ENCODE measurements at places on chromosomes 2 and 18.

DNA sequence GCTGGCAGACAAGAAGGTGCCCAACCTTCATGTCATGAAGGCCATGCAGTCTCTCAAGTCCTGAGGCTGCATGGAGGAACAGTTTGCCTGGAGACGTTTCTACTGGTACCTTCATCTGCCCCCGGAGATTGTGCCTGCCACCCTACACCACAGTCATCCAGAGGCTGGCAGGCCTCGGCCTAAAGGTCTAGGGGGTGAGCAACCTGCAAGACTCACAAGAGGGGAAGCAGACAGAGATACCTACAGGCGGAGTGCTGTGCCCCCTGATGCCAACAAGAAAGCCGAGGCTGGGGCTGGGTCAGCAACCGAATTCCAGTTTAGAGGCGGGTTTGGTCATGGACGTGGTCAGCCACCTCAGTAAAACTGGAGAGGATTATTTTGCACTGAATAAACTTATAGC is 12.0 kb upstream of the SERTAD2 start:
- DNase-seq: no peak

DNA sequence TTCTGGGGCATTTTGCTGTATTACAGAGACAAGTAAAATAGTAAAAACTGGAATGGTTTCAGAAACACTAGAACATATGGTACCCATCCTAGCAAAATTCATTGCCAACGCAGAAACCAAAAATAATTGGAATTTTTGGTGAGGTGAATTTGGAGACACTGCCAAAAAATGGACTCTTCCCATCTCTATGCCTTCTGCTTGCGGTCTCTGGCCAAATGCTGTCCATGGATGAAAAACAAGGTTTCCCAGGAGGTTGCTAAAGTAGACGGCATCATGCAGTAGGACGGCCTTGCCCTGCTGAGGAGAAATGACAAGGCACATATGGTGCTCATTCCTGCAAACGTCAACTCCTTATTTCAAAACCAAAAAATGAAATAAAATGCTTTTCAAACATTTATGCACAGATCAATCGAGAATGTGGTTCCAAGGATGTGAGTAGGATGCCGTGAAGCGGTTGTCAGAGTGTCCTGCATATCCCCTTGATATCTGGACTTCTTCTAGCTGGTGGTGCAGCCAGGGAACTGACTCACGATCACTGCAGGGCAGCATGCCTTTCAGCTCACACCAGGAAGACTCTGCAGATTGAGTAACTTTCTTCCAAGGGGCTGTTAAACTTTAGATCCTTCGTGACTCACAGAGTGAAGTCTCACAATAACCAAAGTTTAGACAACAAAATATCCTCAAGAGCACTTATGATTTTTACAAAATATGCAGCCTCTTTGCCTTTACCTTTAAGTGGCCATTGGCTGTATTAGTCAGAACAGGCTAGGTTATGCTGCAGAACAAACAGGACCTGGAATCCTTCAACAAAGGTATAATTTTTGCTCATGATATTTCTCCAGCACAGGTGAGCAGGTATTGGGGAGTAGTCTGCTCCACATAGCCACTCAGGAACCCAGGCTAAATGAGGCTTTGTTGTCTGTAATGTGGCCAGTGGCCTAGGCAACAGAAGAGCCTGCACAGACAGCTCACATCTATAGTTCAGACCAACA is 149.4 kb upstream of the NDUFV2 start:
- no peak for DNase-seq

DNA sequence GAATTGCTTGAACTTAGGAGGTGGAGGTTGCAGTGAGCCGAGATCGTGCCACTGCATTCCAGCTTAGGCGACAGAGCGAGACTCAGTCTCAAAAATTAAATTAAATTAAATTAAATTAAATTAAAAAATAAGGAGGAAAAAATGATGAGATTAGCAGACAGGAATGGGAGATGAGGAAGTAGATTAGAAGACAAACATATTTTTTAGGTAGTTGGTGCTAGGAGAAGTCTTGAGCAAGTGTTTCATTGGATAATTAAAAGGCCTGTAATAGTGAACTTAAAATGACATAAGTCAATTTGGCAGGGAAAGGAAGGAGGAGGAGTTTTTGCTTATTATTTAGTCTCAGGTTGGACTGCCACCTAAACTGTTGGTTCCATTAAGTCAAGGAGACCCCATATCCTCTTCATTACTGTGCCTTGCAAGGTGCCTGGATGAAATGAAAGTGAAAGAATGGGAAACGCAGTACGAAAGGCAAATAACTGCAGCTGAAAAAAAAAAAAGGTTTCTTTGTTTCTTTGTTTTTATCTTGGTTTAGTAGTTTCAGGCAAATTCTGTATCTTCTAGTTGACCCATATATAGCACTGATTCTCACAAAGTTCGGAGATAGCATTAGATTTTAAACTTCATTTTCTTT is 162.0 kb downstream of the SLC8A1 start:
- no peak for DNase-seq

- no peak for DNase-seq
Observed at GRCh38 chr2:102606353-102606752, 13.0 kb upstream of the SLC9A2 start.

DNA sequence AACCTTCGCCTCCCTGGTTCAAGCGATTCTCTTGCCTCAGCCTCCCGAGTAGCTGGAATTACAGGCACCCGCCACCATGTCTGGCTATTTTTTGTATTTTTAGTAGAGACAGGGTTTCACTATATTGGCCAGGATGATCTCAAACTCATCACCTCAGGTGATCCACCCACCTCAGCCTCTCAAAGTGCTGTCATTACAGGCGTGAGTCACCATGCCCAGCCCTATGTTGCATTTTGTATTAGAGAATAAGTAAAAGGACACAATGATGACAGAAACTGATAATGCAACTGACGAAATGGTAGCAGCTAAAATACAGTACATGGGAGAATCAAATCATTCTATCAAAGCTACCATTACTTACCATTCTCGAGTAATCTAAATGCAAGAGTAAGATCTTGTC is 276.7 kb downstream of the DSEL start:
- DNase-seq: no peak

DNA sequence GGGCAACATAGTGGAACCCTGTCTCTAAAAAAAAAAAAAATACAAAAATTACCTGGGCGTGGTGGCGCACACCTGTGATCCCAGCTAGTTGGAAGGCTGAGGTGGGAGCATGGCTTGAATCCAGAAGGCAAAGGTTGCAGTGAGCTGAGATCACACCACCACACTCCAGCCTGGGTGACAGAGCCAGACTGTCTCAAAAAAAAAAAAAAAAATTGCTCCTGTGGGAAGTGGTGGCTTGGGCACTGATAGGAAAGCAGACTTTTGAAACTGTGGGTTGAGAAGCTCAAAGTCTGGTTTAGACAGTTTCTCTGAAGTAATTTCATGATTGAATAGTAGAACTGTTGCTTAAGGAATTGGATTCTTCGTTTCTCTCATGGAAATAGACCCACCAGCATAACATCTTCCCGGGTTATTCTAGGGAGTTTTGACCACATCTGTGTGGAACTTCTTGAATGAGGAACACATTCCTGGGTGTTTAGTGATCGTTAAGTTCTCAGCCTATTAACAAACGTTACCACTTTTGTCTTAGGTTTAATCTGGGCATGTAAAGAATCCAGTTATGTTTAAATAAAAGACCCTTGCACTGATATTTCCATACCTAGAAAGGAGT is 33.5 kb downstream of the GRHL1 start:
- no peak for DNase-seq

DNA sequence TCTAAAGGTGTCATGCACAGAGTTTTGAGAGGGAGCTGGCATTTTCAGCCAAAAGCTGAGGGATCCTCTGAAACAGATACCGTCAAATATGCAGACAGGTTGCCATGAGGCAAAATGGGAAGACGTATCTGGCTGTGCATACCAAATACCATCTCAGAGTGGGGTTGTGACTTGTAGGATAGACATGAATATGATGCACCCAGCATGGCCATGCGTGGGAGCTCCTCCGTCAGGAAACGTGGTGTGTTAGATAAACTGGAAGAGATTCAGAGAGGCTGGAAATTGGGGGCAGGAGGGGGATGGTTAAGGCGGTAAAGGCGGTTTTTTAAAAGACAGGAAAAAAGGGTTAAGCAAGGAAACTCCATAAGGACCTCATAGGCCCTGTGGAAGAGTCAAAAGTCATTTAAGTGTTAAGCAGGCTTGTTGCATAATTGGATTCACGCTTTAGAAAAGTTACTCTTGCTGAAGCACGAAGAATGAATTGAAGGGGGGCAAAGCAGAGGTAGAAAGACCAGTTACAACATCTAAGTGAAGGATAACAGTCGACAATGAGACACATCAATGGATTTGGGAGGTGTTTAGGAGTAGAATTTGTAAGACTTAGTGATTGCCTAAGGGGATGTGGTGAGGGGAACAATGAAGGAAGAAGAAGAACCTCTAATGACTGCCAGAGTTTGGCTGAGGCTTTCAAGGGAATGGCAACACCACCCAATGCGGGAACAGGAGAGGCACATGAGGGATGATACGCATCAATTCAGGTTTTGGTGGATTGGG is 139.6 kb upstream of the CTAGE1 start:
- DNase-seq: no peak

DNA sequence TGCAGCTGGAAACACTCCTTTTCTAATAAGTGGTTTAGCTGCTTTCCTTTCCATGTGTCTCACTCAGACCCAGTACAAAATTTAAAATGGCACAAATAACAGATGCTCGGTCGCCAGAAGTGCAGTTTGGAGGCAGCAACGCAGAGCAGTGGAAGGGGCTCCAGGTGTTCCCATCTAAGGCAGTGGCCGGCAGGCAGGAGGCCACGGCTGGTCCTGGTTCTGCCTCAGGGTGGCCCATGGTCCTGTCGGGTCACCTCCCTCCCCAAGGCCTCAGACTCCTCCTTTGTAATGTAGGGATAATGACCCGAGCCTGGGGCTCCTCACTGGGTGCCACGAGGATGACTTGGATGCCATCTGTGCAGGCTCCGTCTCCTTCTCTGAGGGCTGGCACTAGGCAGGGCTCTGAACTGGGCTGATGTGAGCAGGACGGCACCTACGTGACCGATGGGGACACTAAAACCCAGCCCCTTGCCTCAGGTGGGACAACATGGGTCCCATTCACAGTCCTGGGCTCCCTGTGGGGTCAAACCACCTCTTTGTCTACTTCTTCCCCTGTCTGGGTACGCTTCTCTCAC is 80.9 kb upstream of the SLC66A3 start:
- DNase-seq: no peak

DNA sequence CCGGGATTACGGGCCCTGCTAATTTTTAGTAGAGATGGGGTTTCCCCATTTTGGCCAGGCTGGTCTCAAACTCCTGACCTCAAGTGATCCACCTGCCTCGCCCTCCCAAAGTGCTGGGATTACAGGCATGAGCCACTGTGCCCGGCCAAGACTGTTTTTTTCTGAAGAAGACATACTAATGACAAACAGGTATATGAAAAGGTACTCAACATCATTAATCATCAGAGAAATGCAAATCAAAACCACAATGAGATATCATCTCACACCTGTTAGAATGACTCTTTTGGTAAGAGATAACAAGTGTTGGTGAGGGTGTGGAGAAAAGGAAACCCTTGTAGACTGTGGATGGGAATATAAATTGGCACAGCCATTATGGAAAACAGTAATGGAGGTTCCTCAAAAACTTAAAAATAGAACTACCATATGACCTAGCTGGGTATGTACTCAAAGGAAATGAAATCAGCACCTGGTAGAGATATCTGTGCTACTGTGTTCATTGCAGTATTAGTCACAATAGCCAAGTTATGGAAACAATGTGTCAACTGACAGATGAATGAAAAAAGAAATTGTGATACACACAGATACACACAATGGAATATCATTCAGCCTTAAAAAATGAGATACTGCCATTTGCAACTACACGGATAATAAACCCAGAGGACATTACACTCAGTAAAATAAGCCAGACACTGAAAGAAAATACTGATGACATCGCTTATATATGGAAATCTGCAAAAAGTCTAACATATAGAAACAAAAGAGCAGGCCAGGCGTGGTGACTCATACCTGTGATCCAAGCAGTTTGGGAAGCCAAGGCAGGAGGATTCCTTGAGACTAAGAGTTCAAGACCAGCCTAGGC is 20.8 kb downstream of the SOS1 start:
- DNase-seq: no peak

Measured in activated T-cell treated with anti-CD3 and anti-CD28 coated beads for 4 hours (primary cell).